ENCODE measurements at places on chromosomes 2 and 18.

GRCh38 chr18:49048396-49049020 lies 97.7 kb upstream of the SMAD7 start:
- peak; percentile 8 for DNase-seq

- no peak for DNase-seq
Measured at GRCh38 chr2:60226943-60227342, 326.5 kb downstream of the BCL11A start.

DNA sequence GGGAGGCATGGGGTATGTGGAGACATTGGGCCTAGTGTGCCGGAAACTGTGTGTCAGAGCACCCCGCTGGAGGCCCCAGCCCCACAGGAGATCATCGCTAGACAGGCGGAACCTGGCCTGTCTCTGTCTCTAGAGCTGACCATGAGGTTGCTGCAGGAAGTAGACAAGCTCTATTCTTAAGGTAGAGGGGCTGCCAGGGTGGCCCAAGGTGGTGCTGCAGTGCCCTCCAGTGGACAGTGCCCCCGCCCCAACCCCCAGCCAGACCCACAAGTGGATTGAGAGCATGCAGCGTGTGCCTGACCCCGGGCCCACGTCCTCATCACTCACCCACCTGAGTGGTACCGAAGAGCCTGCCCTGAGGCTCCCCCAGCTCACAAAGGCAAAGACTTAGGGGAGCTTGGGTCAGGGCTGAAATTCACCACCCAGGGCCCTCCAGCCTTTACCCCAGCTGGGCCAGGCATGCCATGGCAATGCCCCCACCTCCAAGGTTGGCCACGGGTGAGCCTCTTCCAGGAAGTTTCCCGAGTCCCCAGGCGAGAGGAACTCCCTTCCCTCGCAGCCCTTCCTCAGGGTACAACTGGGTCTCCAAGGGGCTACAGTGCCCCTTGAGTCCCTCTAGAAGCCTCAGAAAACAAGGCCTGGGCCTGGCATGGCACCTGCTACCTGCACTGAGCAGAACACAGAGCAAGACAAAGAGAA lies 155.0 kb downstream of the TTC32 start:
- DNase-seq: no peak

GRCh38 chr2:237453671-237454070 lies 33.4 kb upstream of the MLPH start:
- DNase-seq: no peak

DNA sequence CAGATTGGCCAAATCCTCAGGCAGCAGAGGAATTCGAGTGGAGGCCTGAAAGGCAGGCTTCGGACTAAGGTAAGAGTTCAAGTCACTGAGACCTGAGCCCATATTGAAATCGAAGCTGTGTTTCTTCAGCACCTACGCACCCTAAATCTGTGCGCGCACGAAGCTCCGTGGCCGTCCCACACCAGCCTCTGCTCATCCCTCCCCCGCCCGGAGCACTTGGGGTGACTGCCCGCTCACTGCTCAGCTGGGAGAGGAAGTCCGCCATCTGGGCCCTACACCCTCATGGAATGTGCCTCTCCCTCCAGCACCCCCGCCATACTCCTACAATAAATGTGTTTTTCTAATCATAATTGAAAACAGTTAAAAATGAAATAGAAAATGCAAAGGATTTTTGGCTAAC lies 734.5 kb downstream of the GALR1 start:
- DNase-seq: no peak

- no peak for DNase-seq
Measured at GRCh38 chr2:224802407-224802806, 86.2 kb upstream of the CCDC195 start.

GRCh38 chr2:231362555-231363184 lies 32.8 kb upstream of the B3GNT7 start:
- DNase-seq: no peak

- no peak for DNase-seq
Measured at GRCh38 chr2:216159144-216159543, 50.0 kb downstream of the XRCC5 start.

GRCh38 chr2:104812286-104812685 lies 41.6 kb upstream of the POU3F3 start:
- DNase-seq: no peak
